ENCODE measurements at places on chromosomes 5 and 9.

- no peak for DNase-seq
Measured at GRCh38 chr9:136606687-136607333, 55.9 kb upstream of the EGFL7 start.

DNA sequence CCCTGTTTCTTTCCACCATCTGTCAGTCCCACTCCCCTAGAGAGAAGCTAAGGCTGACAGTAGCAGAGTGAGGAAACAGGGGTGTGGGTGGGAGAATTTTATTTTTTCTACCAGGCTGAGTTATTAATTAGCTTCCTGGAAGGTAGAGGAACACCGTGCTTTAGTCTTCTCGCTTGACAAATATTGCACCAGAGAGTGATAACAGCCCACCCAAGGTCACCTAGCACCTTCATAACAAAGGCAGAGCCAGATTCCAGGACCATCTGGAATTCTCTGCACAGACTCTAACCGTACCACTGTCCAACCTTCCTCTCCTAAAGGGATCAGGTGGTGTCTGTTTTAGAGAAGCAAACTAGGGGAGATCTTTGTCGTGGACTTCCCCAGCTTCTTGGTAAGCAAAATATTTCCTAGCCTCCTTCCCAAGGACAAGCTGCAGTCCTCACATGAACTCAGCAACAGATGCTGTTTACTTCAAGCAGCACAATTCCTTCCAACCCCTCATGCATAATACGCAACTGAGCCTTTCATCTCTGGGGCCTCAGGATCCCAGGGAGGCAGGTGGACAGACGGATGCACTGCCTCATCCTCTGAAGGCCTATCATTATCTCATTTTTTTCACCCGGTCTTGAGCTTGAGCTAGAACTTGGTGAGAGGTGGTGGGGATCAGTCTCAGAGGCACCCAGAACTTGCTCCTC lies 308.7 kb upstream of the BRINP1 start:
- no peak for DNase-seq

DNA sequence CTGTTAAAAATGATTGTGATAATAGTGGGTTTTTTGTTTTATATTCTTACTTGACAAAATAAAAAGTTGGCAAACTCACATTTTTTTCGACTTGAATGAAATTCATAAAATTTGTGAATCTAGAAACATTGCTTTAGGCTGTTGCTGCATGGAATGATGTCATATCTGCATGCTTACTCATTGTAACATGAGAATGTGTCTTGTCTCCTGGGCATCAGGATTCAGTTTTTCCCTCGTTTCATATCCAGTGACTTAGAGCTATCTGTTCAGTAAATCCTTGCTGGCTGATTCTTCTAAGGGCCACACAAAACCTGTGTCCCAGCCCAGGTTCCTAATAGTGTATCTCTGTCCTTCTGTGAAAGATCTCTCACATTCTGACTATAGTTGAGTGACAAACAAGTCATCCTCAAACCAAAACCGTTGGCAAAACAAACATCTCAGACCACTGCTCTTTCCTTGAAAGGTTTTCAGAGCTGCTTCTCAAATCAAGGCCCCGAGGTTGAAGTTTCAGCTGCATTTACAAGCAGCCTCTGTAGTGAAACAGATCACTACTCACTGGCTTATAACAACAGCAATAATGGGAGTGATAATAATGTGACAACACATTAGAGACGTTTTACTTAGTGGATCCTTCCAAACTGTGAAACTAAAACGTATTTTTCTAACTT lies 95.0 kb downstream of the NPR3 start:
- no peak for DNase-seq

DNA sequence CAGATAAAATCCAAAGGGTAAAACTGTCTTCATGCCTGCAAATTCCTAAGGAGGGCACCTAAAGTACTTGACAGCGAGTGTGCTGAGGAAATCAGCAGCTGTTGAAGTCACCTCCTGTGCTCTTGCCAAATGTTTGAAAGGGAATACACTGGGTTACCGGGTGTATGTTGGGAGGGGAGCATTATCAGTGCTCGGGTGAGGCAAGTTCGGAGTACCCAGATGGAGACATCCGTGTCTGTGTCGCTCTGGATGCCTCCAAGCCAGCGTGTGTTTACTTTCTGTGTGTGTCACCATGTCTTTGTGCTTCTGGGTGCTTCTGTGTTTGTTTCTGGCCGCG lies 727 bp upstream of the ADRB2 start:
- DNase-seq, result no peak

DNA sequence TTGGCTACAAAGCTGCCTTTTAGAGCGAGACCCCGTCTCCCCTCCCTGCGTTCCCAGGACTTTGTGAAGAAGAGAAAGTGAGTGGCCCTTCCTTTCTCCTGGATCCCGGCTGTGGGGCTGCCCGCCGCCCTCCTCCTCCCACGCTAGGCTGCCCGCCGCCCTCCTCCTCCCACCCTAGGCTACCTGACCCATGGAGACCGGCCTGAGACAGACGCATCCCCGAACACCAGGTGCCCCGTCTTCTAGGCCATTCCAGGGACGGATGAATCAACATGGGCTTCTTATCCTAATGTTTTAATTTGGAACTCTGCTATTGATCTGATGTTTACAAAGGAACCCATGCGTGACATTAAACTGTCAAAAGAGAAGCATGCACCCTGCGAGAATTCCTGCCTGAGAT lies 117.3 kb upstream of the LPCAT1 start:
- DNase-seq, result no peak

GRCh38 chr5:98581112-98581997 lies 192.1 kb upstream of the RGMB start:
- DNase-seq, result no peak

DNA sequence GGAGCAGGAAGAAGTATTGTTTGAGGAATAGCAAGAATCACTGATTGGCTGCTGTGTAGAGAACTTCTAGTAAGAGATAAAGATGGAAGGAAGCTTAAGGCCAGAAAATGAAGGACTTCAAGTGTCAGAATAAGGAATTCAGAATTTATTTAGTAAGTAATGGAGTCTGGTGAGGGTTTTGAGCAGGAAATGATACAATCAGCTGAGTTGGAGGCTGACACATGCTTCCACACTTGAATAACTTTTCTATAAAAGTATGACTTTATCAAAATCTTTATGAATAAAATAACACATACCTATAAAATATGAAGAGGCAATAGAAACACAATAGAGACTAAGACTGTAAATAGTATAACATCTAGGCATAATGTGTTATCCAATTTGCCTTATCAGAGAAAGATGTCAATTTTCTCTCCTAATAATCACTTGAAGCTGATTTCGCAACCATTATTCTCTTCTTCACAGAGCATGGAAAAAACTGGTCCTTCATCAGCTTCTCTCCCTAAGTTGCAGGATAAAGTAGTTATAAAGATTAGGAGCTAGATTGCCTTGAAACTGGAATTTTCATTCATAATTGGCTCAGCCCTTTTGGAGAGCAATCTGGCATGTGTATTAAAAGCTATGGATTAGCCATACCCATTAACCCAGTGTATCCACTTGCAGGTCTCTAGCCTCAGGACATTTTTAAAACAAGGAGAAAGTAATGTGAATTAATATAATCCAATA lies 143.4 kb downstream of the ZNF608 start:
- no peak for DNase-seq

GRCh38 chr9:115118879-115119218 lies 892 bp upstream of the TNC start:
- DNase-seq, result no peak

GRCh38 chr9:122340161-122340560 lies 30.7 kb upstream of the PTGS1 start:
- DNase-seq, result no peak

DNA sequence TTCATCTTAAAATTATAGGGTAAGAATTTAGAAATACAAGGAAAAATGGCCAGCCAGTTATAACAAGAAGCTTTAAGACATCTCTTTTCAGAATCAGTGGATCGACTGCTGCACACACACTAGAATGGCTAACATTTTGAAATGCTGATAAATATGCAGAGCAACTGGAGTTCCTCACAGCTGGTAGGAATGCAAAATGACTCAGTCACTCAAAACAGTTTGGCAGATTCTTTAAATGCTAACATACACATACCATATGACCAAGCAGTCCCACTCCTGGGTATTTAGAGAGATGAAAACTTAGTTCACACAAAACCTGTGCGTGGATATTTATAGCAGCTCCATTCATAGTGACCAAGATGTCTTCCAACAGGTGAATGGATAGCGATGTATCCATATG lies 23.2 kb upstream of the PSAT1 start:
- no peak for DNase-seq

DNA sequence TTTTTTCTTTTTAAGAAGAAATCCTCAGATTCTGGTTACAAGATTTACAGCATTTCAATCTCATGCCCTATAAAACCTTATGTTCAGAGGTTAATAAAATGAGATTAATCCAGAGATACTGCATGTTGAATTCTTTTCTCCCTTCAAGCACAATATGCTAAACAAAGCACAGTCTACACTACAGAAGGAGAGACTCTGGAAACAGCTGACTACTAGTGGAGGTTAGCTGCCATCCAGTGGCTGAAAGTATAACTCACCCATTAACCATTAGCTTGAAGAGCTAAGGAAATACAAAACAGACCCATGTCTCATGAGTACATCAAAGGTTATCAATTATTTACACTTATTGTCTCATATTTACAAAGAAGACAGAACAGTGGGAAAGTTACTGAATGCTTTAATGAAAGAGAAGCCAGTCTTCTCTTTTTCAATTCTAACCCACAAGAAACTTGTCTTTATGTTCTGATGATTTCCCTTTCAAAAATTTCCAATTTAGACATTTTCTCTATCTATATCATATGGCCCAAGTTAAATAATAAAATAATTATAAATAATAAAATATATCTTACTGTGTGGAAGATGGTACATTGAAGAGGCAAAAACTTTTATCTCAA lies 12.7 kb upstream of the DNAH5 start:
- no peak for DNase-seq

GRCh38 chr9:130254747-130255630 lies 10.6 kb upstream of the HMCN2 start:
- no peak for DNase-seq

Data from T-helper 17 cell (primary cell).